Astrocyte of the hippocampus (primary cell): ENCODE measurements at places on chromosomes 5 and 9.

GRCh38 chr5:110376281-110376951 is 350.1 kb downstream of the TMEM232 start:
- no peak for DNase-seq

DNA sequence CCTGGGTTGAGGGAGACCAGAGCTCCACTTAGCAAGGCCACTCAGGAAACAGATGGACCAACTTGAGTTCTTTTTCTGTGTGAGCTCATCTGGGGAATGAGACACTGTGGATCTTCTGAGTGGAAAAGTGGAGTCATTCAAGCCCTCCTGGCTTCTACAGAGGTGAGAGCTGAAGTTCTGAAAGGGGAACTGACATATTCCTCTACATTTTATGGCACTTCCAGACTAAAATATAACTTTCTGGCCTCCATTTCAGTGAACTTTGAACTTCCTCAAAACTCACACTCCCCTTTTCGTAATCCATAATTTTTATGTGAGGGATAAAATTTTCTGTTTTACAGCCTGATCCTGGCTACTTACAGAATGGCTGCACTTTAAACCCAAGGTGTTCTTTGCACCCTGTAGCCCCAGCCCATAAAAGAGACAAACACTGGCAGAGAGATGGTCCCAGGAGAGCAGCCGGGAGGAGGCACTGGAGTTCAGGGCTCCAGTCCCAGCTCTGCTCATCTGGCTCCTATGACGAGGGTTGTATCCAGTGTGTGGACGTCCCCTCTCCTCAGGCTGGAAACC is 10.8 kb downstream of the SPAAR start:
- no peak for DNase-seq

DNA sequence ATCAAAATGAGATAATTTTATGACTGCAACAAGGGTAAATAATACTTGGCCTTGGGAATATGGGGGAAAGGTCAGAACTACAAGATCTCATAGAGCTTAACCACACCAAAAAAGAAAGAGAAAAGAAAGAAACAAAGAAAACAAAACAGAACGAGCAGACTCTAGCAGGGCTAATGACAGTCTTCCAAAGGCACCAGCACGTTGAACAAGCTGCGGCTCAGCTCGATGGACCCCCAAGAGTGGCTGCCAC is 689 bp downstream of the AK3 start:
- DNase-seq: peak; percentile 56

- no peak for DNase-seq
Measured at GRCh38 chr5:14435481-14435880, 146.1 kb upstream of the OTULINL start.

- no peak for DNase-seq
Measured at GRCh38 chr5:178332210-178332641, 99.6 kb upstream of the PHYKPL start.

GRCh38 chr5:124707520-124707919 is 38.9 kb downstream of the ZNF608 start:
- DNase-seq: peak; percentile 18

GRCh38 chr5:167466992-167467391 is 824.5 kb upstream of the WWC1 start:
- DNase-seq: no peak

DNA sequence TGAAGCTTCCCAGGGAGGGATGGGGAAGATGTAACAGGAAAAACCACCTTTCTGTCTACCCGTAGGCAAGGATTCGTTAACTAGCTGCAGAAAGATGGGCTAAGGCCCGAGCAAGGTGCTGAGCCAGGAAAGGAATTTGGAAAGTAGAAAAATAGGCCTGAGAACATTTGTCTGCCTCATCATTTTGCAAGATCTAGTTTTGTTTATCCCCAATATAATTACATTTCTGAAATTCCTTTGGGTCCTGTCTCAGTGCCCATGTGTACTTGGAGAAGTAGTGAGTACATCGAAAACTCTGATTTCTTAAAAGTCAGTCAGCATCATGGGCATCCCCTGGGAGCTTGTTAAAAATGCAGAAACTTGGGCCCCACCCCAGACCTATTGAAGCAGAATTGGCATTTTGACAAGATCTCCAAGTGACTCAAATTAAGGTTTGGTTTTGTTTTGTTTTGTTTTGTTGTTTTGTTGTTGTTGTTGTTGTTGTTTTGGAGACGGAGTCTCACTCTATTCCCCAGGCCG is 52.1 kb upstream of the CEMIP2 start:
- no peak for DNase-seq

DNA sequence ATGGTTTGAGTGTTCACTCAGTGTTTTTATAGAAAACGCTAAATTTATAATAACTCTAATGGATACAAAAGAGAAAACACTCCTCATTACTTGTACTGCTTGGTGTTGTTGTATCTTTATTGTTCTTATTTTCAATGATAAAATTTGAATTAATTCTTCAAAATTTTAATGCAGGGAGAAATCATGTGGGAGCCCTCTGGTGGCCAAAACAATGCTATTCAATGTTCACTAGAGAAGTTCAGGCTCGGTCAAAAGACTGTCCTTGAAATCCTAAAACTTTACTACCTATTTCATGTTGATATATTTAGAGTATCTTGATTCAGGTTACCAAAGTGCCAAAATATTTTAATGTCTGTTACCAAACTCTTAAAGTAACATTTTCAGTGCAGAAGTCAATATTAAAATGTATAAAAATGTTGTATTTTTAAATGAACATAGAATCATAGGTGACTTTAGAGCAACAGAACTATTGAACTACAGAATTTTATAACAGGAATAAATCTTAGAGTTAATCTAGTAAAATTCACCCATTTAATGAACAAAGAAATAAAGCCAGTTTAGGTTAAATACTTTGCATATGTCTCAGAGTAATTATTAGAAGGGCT is 1259.8 kb downstream of the PTPRD start:
- DNase-seq: peak; percentile 31
